ENCODE measurements at places on chromosomes 6 and 20.

- DNase-seq = no peak
Measured at GRCh38 chr20:34016736-34017135, 23.0 kb downstream of the RALY start.

- DNase-seq = no peak
Measured at GRCh38 chr20:48766205-48766604, 61.6 kb downstream of the PREX1 start.

- no peak for DNase-seq
Measured at GRCh38 chr6:108710030-108710429, 138.2 kb upstream of the ARMC2 start.

DNA sequence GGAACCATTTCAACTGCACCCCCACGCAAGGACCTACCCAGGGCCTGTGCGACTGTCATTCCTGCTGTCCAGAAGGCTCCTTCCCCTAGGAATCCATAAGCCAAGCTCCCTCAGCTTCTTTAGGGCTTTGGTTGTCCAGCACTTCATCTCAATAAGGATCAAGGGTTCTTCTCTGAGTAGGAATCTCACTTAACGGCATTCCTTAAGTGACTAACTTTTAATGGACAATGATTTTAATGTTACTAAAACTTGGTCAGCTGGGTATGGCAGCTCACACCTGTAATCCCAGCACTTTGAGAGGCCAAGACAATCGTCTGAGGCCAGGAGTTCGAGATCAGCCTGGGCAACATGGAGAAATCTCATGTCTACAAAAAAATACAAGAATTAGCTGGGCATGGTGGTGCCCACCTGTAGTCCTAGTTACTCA lies 13.4 kb downstream of the UBE2V1 start:
- no peak for DNase-seq

DNA sequence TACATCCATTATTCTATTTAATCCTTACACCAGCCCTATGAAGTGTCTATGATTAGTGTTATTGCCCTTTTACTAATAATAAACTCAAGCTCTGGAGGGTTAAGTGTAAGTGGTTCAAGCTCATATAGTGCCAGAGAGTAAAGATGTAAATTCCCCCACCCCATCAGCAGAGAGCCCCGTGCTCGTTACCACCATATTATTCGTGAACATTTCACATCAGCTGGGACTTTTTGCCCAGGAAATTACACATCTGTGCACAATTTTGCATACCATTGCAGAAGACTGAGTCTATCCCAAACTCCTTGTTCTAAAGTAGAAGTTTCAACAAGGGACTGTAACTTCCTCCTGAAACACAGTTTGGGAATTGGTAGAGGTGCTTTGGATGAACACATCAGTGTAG lies 220.1 kb downstream of the BCAS1 start:
- DNase-seq = no peak

DNA sequence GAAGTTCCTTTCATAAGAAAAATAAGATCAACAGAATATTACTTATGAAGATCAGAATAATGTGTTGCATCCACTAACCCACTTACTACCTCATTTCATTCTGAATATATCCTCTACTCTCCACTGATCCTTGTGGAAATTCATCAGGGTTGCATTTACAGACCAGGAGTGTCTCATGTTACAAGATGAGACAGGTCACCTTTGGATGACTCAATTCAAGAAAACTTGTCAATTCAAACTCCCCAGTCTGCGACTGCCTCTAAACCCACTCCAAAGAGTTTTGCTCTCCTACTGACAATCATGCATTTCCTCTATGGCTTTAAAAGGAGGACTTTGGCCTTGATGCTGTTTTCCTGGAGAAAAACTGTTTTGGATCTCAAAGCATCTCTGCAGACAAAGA lies 68.4 kb downstream of the ID4 start:
- DNase-seq = no peak

DNA sequence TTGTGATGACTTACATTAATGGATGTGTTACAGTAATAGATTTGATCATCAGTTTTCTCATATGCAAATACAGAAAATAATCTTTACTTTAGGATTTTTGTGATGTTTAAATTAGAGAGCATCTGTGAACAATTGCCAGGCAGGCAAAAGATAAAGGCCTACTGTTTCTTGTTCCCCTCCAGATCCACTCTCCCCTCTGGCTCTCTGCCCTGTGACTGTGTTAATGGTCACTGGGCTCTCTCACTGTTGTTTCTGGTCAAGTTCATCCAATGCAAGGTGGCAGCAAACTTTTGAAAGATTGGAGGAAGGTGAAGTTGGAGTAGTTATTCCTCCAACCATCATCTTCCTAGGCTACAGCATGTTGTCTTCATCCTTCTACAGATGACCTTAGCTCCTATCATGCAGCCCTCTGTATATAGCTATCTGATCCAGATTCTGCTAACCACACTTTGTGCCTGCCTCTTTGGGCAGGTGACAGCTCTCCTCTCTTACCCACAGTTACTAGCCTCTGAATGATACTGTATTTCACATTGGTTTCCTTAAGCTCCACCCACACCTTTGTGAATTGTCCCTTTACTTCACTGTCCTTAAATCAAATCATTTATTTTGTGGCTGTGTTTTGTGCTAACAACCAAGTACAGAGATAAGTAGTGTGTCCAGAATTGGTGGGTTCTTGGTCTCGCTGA lies 48.9 kb upstream of the ARG1 start:
- no peak for DNase-seq

- no peak for DNase-seq
Measured at GRCh38 chr6:158010591-158011477, 29.2 kb downstream of the SYNJ2 start.

DNA sequence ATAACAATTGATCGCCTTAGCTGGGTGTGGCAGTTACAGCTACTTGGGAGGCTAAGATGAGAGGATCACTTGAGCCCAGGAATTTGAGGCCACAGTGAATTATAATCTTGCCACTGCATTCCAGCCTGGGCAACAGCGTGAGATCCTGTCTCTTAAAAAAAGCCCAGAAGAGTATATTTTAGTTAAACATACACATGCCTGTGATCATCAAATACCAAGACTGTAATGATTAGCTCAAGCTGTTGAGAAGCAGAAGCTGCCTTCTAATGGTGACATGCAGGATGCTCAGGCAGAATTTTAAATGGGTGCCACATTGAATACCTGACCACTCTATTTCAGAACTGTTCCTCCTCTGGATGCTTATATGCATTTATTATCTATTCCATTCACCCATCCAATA lies 8.9 kb upstream of the TMEM14A start:
- no peak for DNase-seq

DNA sequence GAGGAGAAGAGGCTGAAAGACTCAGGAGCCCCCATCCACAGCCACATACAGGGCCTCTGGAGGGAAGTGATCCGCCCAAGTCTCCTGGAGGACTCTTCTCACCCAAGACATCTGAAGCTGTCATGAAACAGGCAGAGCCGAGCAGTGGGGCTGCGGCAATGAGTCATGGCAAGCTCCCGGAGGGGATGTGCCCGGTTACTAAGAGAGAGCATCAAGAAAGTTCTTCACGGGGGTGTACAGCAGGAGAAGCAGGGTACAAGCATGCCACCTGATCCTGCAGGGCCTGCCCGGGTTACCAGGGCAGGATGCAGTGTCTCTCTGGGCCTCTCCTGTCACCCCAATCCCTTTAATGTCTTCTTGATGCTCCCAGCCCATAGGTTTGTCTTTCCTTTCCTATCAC lies 21.1 kb downstream of the TRIM26 start:
- DNase-seq = no peak

GRCh38 chr6:70552974-70553373 lies 13.8 kb upstream of the SDHAF4 start:
- DNase-seq = no peak

Measured in brain (organoid and tissue), 16 donors.